PC-3 (cell line): ENCODE measurements at places on chromosomes 13 and 19. TPM values are rescaled to one million over a fixed set of nuclear protein-coding genes. Genes with fewer than 3 reads are reported as not detected.

- H3K4me3 ChIP-seq, result no peak overlapping the region
- no peak for DNase-seq
- H3K27me3 ChIP-seq, result no peaks in the 10 kb centered on the region
- peaks cover 14% of the 10 kb centered on the region for H3K4me1 ChIP-seq
Observed at GRCh38 chr19:42122691-42123607, 9.3 kb downstream of the POU2F2 start.

DNA sequence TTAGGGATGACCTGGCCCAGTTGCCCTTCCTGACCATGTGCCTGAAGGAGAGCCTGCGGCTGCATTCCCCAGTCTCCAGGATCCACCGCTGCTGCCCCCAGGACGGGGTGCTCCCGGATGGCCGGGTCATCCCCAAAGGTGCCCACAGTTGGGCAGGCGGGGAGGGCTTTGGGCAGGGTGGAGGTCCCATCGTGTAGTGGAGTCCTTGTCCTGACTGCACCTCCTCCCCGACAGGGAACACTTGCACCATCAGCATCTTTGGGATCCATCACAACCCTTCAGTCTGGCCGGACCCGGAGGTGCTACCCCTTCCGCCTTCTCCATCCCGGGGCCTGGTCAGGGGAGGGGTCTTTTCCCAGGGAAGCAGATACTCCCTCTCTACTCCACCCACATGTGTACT is 31.7 kb upstream of the CYP4F8 start:
- H3K4me1 ChIP-seq, result no peaks in the 10 kb centered on the region
- no peak overlapping the region for H3K4me3 ChIP-seq
- no peaks in the 10 kb centered on the region for H3K36me3 ChIP-seq
- peaks cover 33% of the 10 kb centered on the region for H3K27me3 ChIP-seq
- no peak for DNase-seq
- H3K27ac ChIP-seq, result no peak overlapping the region

Gene ZNF71
- 8.8 and 14.2 TPM in 2 replicates for total RNA-seq

GRCh38 chr19:47430041-47430802 is 10.9 kb upstream of the MEIS3 start:
- H3K4me1 ChIP-seq, result peaks cover 12% of the 10 kb centered on the region; the same call in 1 of the 2 replicates
- H3K36me3 ChIP-seq, result no peaks in the 10 kb centered on the region; the same call in 1 of the 2 replicates
- H3K27ac ChIP-seq, result no peak overlapping the region
- no peak overlapping the region for H3K4me3 ChIP-seq

DNA sequence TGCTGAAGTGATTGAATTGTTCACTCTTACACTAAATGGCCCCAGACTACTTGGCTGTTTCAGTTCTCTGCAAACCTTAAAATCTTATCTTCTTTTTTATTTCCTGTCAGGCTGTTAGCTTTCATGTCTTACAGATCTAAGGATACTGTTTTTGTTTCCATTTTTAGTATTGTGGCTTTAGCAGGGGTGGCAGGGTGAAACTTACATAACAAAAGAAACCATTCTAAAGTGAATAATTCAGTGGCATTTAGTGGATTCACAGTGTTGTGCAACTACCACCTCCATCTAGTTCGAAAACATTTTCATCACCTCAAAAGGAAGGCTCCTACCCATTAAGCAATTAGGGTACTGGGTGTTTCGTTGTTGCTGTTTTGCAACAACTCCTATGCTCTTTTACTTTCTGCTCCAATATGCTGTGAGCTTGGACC is 19.8 kb downstream of the TMEM272 start:
- no peaks in the 10 kb centered on the region for H3K4me1 ChIP-seq
- H3K36me3 ChIP-seq, result no peaks in the 10 kb centered on the region
- H3K27me3 ChIP-seq, result peaks cover 17% of the 10 kb centered on the region; the same call in 1 of the 2 replicates
- DNase-seq, result no peak
- no peak overlapping the region for H3K27ac ChIP-seq

Gene PEAK3
- total RNA-seq, result not detected in 2 replicates

DNA sequence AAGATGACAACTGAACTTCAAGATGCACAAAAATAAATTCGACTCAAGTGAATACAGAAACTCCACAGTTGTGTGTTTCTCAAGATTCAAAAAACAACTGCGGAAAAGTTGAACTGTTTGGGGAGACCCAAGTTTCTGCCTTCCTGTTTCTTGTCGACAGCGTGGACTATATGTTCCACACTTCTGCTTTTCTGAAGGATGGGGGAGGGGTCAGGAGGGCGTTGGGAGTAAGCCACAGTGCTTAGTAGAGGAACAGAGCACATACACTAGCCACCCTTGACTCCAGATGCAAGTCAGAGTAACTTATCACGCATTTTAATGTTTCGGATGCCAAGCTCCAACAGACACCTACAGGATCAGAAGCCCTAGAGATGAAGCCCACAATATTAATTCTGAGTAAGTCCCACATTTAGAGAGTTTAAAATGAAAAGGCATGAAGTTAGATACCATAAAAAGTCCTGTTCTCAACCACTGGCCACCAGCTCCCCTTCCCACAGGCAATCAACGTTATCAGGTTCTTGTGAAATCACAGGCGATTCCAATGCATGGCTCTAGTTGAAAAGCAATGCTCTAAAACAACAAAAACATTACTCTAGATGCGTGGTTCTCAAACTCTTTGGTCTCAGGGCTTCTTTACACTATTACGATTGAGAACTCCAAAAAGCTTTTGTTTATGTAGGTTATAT is 4.2 kb downstream of the TUBGCP3 start:
- H3K4me1 ChIP-seq, result peaks cover 17% of the 10 kb centered on the region
- H3K4me3 ChIP-seq, result no peak overlapping the region
- H3K36me3 ChIP-seq, result no peaks in the 10 kb centered on the region
- no peak overlapping the region for H3K27ac ChIP-seq
- no peak for DNase-seq
- H3K27me3 ChIP-seq, result no peaks in the 10 kb centered on the region

DNA sequence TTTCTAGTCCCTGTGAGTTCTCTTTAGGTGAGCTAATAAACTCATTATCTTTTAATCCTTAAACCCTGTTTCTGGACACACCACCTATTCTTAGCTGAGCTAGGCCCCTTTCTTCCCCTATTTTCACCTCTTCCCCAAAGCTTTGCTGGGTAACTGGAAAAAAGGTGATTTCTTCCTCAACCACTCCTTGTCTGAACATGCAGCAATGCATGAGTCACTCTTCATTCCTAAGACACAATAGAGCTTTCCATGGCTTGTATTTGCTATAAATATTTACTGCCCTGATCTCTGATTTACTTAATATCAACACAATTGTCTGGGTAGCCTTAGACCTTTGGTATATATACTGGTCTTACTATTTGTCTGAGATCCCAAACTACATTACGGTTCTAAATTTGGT is 370.9 kb downstream of the KLF5 start:
- H3K27me3 ChIP-seq, result no peaks in the 10 kb centered on the region
- H3K27ac ChIP-seq, result peak overlapping the region; percentile 99

Gene SLC25A41
- total RNA-seq, result 0.26 TPM in 1 of 2 replicates, not detected in the other

- no peak within 1 kb of the TSS for H3K27ac ChIP-seq
- H3K4me1 ChIP-seq, result peaks cover 36% of the 10 kb centered on the region
Observed at GRCh38 chr19:47230921-47231214, at the start of gene BBC3. BBC3 (minus strand) TSS chr19:47231199; CDS start chr19:47228431, 2,768 bp downstream.

- peak; percentile 56 for DNase-seq
- peak overlapping the region; percentile 84 for H3K4me3 ChIP-seq
- no peaks in the 10 kb centered on the region for H3K36me3 ChIP-seq
- H3K27me3 ChIP-seq, result no peaks in the 10 kb centered on the region
- H3K27ac ChIP-seq, result peak overlapping the region; percentile 38
Observed at GRCh38 chr13:106533943-106534638, 1.4 kb downstream of the EFNB2 start.
